Effector CD8-positive, alpha-beta T cell (primary cell): ENCODE measurements at places on chromosomes 11 and 22.

DNA sequence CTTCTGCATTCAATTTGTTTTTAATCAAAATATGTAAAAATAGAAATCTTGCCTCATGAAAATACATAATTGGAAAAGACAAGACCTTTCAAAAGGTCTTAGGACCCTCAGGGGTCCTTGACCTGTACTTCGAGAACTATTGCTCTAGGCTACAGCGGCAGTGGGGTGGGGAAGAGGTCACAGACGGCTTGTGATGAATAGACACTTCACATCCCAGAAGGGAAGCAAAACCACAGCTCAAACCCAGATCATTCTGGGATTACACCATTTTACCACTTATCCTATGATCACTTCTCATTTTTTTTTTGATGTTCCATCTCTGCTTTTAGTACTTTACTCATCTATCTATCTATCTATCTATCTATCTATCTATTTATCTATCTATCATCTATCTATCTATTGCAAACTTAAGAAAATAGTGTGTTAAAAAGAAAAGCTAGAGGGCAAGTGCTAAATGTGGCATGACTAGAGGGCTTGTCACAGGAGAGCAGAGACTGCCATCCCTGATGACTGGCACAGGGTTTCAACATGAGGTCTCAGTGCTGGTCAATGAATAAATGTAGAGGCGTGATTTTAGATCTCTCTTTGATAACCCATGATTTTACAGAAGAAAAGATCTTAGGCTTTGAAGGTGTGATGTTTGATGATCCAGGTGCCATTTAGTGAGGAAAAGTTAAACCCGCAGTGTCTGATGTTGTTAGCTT lies 37.1 kb downstream of the RNF141 start:
- DNase-seq: no peak

DNA sequence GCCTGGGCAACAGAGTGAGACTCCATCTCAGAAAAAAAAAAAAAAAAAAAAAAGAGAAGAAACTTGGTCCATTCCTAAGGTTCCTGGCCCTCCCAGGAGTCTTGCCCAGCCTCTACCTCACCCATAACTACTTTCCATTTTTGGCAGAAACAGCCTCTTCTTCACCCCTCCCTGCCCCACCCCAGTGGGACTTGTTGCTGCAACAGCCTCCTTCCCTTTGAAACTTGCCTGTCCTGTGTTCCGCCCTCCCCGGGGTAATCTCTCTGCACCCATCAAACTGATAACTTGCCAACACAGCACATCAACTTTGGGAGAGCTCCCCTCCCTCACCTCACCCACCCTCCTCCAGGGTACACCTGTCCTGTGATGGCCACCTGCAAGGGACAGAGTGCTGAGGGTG lies 10.0 kb upstream of the FAM83F start:
- DNase-seq: no peak

GRCh38 chr11:94638902-94639373 lies 71.8 kb downstream of the PIWIL4 start:
- no peak for DNase-seq

- DNase-seq: no peak
These were observed 19.9 kb downstream of the CD44 start for GRCh38 chr11:35158701-35159510.

- DNase-seq: no peak
These were observed 21.0 kb downstream of the WEE1 start for GRCh38 chr11:9594267-9595046.
